ENCODE measurements at places on chromosomes 4 and X.

DNA sequence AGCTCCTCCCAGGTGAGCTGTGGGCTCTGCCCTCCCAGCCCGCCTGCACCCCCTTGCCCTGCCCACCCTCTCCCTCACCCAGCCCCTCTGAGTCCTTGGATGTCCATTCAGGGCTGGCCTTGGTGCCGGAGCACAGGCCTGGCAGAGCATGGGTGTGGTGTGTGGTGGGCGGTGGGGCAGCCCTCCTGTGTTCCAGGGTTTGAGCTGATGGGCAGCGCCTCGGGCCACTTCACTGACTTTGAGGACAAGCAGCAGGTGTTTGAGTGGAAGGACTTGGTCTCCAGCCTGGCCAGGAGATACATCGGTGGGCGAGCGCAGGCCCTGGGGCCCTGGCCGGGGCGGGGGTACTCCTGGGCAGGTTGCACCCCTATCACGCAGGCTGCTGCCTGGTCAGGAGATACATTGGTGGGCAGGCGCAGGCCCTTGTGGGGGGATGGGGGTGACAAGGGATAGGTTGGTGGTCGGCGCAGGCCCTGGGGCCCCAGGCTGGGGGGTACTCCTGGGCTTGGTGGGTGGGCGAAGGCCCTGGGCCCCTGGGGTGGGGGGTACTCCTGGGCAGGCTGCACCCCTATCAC lies 7.6 kb upstream of the SLC26A1 start:
- DNase-seq = no peak

- DNase-seq = no peak
Observed at GRCh38 chr4:186813377-186814068, 89.9 kb upstream of the FAT1 start.

- peak; percentile 47 for DNase-seq
Observed at GRCh38 chr4:8706216-8707044, 113.9 kb downstream of the CPZ start.

- DNase-seq = no peak
Observed at GRCh38 chr4:38078590-38079421, 118.6 kb downstream of the PTTG2 start.

DNA sequence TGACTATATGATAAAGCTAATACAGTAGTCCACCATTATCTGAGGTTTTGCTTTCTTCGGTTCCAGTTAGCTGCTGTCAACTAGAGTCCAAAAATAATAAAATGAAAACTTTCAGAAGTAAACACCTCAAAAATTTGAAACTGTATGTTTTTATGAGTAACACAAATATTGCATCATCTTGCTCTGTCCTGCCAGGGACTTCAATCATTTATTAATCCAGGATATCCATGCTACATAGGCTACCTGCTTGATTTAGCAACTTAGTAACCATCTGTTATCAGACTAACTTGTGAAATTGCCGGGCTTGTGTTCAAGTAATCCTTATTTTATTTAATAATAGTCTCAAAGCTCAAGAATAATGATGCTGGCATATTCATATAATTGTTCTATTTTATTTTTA lies 1537.8 kb upstream of the PABPC4L start:
- DNase-seq = no peak

DNA sequence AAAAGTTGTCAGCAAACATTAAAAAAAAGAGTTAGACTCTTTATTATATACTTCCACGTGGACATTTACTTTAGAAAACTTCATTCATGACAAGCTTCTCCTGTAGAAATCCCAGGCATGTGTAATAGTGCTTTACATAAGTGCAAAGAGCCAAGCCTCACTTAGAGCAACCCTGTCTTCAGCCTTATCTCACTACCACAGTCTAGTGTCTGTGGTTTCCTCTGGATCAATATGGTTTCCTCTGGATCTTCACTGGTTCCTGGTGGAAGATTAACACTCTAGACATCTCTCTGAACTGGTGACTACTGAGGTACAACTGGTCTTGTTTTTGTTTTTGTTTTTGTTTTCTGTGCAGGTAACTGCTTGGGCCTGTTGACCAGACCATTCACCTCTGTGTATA lies 18.4 kb upstream of the ARMCX5 start:
- DNase-seq = no peak

- no peak for DNase-seq
Observed at GRCh38 chr4:39942507-39942906, 35.2 kb downstream of the PDS5A start.

- DNase-seq = no peak
Observed at GRCh38 chr4:79528241-79528706, 120.2 kb upstream of the GK2 start.

- no peak for DNase-seq
Observed at GRCh38 chr4:101334963-101335572, 12.3 kb downstream of the PPP3CA start.

DNA sequence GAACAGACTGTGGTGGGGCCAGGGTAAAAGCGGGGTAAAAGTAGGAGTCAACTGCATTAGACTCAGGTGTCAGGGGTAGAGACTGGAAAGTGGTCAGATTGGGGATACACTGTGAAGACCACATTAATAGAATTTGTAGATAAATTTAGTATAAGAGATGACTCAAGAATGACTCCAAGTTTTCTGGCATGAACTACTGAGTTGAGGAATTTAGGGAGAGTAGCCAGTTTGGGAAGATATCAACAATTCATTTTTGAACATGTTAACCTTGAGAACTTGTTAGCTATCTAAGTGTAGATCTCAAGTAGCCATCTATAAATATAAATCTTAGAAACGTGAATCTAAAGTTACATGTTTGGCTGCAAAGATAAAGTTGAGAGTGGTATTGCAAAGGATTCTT lies 206.9 kb upstream of the HCCS start:
- DNase-seq = no peak

GRCh38 chr4:40769266-40769665 lies 19.5 kb downstream of the NSUN7 start:
- DNase-seq = no peak

DNA sequence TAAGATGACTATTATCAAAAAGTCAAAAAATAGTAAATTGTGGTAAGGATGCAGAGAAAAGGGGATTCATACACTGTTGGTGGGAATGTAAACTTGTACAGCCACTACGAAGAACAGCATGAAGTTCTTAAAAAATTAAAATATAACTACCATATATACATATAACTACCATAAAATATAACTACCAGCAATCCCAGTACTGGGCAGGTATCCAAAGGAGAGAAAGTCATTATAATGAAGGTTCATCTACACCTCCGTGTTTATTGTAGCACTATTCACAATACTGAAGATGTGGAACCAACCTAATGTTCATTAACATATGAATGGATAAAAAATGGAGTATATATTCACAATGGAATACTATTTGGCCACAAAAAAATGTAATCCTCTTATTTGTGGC lies 360.9 kb upstream of the CT83 start:
- DNase-seq = no peak

DNA sequence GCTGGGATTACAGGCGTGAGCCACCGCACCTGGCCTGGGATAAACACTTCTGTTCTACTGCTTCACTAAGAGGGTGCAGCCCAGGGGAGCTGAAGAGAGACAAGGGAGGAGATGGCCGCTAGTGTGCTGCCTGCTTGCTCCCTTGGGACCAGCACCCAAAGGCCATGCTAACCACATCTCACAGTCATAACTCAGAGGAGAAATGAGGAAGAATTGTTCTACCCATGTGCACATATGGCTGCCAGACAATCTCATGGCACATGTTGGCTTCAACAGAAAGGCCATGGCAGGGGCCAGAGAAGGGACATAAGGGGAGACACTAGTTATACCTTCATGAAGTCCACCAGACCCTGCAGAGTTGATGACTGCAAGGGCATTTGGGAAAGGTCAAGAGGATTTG lies 22.4 kb downstream of the CLDN22 start:
- DNase-seq = no peak

GRCh38 chr4:10096201-10096977 lies 20.2 kb downstream of the WDR1 start:
- no peak for DNase-seq

- no peak for DNase-seq
Observed at GRCh38 chr4:141195095-141195707, 25.5 kb upstream of the ZNF330 start.

GRCh38 chr4:42478509-42478908 lies 81.2 kb downstream of the SHISA3 start:
- no peak for DNase-seq

- DNase-seq = no peak
Observed at GRCh38 chr4:54940996-54941865, 184.2 kb downstream of the KDR start.

Data from ecto neural progenitor cell (in vitro differentiated cells).